Fibroblast of villous mesenchyme (primary cell): ENCODE measurements at places on chromosomes 4 and X. TPM values are rescaled to one million over a fixed set of nuclear protein-coding genes. Genes with fewer than 3 reads are reported as not detected.

The CT45A9 gene
- total RNA-seq, result not detected in 2 replicates

The MTNR1A gene
- not detected in 2 replicates for total RNA-seq

The RAB41 gene
- not detected in 2 replicates for total RNA-seq

The NAP1L2 gene
- total RNA-seq, result under 0.01 TPM in 2 replicates

The RBMXL3 gene
- total RNA-seq, result not detected in 2 replicates

The SCML2 gene
- 0.32 and 1.7 TPM in 2 replicates for total RNA-seq

The ANOS1 gene
- 1.7 and 1.9 TPM in 2 replicates for total RNA-seq

The GAGE2A gene
- not detected in 2 replicates for total RNA-seq

The NEUROG2 gene
- not detected in 2 replicates for total RNA-seq

The APLN gene
- total RNA-seq, result under 0.01 TPM in 2 replicates

The FAM47A gene
- not detected in 2 replicates for total RNA-seq

The RIBC1 gene
- 0.32 and 0.43 TPM in 2 replicates for total RNA-seq

The MAGIX gene
- total RNA-seq, result 1.9 and 2.2 TPM in 2 replicates

The FHIP1A gene
- total RNA-seq, result under 0.01 and 0.32 TPM in 2 replicates

- peak; percentile 96 for DNase-seq
Observed at GRCh38 chr4:110533940-110534339, 58.0 kb downstream of the ENPEP start.

GRCh38 chr4:186676531-186677161 lies 47.0 kb downstream of the FAT1 start:
- peak; percentile 86 for DNase-seq

DNA sequence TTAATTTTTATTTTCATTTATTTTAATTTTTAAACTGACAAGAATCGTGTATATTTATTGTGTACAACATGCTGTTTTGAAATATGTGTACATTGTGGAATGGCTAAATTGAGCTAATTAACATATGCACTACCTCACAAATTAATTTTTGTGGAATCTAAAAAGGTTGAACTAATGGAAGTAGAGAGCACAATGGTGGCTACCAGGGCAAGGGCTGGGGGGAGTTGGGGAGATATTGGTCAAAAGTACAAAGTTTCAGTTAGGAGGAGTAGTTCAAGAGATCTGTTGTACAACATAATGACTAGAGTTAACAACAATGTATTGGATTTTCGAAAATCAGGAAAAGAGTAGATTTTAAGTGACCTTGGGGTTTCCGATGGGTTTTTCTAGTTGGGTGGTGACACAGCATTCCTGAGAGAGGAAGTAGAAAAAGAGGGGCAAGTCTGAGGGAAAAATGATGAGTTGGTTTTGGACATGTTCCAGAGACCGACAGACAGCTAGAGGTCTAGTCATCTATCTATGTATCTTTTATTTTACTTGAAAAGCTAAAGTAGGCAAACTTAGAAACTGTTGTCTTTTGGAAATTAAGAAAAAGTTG lies 23.2 kb downstream of the APOO start:
- peak; percentile 22 for DNase-seq

- no peak for DNase-seq
Observed at GRCh38 chrX:10660171-10660570, 39.8 kb upstream of the MID1 start.

DNA sequence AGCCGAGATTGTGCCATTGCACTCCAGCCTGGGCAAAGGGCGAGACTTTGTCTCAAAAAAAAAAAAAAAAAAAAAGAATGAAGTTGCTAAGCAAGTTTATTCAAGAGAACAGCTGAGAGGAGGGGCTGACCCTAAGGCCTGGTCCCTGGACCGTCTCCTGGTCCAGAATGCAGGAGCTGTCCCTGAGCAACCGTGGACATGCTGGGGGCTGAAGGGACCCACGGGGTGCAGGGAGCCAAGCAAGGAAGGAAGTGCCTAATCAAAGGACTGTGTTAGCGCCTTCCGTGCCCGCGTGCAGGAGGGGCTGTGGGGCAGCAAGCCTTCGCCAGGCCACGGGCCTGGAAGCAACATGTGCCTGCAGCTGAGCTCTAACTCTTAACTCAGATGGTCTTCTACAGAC lies 39.1 kb upstream of the CDKN2AIP start:
- no peak for DNase-seq

GRCh38 chrX:153970357-153971123 lies 1.1 kb downstream of the HCFC1 start:
- peak; percentile 77 for DNase-seq

DNA sequence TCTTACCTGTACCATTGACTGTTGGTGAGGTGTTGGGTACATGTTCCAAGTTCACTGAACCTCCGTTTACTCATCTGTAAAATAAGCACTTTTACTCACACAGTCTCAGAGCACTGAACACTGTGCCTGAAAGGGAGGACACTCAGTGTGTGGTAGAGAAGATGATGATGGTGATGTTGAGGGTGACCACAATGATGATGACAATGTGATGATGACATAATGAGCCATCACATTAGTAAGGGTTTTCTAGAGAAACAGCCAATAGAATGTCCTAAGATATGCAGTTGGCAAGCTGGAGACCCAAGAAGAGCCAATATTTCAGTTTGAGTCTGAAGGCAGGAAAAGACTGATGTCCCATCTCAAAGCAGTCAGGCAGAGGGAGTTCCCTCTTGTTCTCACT lies 315.4 kb upstream of the IGFBP7 start:
- no peak for DNase-seq

DNA sequence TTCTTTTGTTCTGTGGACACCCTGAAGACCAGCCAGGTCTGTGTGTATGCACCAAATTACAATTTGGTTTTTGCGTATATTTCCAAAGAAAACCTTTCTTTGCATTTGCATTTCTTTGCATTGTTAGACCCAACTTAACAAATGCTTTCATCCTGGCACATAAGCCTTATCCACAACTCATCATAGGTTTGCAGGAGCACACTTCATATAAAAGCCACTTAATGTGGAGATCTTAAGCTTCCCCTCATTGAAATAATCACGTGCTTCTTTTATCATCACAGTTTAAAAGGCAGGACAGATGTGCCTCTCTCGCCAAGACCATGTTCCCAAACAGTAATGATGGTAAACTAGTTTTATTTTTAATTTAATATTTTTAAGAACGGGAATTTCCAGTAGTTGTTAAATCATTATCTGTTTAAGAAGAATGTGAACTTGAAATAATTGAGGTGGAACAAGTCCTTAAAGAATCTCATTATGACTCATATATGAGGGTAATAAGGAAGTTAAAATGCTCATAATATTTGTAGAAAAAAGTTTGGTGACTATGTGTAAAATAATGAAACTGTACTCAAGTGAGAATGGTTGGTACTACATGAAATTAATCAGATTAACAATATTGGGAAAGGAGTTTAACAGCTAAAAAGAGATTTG lies 65.5 kb downstream of the GLRA3 start:
- no peak for DNase-seq

DNA sequence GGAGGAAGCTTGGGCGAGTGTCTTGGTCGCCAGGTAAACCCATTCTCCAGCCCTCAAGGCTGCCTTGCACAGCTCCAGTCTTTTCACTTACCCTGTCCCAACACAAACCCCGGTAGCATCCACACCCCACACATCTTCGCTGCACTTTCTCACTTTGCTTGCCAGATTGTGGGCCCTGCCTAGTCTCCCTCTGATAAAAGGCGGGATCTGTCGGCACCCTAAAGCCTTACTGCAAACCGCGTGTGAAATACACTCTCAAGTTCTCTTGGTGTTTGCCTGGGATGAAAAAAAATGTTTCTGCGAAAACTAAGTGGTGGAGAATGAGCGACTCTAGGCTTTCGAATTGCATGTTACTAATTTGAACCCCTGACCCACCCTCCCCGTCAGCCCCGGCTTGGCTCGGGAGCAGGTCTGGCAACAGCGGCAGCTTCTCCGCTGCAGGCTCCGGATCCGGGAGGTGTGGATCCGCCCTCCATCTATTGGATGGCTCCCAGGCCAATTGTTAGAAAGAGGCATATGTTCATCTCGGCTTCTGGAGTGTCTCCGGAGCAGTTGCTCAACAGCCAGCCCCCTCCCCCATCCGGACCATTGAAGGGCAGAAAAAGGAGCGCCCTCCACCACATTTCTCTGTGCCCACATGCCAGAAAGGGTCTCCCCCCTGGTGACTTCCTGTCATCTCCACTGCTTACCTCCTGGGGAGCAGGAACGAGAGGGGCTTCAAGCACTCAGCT lies 3.0 kb upstream of the CITED1 start:
- peak; percentile 66 for DNase-seq

DNA sequence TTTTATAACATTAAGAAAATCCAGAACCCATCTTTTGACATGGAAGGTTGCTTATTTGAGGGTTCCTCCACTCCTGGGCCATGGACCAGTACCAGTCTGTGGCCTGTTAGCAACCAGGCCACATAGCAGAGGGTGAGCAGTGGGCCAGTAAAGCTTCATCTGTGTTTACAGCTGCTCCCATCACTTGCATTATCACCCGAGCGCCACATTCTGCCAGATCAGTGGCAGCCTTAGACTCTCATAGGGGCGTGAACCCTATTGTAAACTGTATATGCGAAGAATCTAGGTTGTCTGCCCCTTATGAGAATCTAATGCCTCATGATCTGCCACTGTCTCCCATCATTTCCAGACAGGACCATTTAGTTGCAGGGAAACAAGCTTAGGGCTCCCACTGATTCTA lies 58.6 kb downstream of the NDST4 start:
- no peak for DNase-seq

- peak; percentile 61 for DNase-seq
Observed at GRCh38 chr4:40710484-40711254, 39.1 kb upstream of the NSUN7 start.

DNA sequence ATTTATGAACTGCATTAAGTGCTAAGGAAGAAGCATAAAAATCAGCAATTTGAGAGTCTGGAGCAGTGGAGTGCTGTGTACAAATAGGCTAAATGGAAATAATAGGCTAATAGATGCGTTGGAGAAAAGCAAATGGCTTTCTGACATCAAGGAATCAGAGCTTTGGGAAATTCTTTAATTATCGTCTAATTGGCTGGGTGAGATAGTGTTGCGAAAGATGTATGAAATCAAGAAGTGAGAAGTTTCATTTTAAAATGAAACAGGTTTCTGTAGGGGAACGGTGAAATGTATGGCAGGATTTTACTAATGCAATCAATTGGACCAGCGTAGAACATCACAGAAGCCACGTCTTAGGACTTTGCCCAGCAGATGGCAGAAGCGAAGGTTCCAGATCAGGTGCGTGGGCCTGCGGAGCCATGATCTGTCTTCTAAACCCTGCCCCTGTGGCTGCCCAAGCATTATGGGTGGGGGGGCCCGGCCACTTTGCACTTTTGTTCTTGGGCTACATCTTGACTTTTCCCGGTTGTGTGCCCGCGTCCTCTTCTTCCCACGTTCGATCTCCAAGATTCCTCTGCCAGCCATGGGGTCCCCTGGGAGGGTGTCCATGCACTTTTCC lies 118.5 kb upstream of the SHISA3 start:
- DNase-seq, result no peak

DNA sequence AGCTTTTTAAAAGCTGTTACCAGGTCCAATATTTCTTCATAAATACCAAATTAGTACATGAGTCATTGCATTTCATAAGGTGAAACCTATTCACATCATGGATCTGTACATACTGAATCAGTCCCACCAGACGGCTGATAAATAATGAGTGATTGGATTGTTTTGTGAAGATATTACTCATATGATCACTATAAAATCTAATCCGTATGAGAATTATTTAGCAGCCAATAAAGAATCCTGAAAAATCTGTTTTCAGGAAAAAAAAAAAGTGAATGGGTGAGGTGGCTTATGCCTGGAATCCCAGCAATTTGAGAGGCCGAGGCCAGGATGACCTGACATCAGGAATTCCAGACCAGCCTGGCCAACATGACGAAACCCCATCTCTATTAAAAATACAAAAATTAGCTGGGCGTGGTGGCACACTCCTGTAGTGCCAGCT lies 438.1 kb downstream of the INPP4B start:
- DNase-seq, result peak; percentile 35

- peak; percentile 9 for DNase-seq
Observed at GRCh38 chr4:113534711-113535110, 226.8 kb downstream of the CAMK2D start.

- DNase-seq, result no peak
Observed at GRCh38 chrX:48938721-48939425, 18.5 kb downstream of the OTUD5 start.

GRCh38 chr4:101596781-101597552 lies 193.6 kb upstream of the BANK1 start:
- no peak for DNase-seq

DNA sequence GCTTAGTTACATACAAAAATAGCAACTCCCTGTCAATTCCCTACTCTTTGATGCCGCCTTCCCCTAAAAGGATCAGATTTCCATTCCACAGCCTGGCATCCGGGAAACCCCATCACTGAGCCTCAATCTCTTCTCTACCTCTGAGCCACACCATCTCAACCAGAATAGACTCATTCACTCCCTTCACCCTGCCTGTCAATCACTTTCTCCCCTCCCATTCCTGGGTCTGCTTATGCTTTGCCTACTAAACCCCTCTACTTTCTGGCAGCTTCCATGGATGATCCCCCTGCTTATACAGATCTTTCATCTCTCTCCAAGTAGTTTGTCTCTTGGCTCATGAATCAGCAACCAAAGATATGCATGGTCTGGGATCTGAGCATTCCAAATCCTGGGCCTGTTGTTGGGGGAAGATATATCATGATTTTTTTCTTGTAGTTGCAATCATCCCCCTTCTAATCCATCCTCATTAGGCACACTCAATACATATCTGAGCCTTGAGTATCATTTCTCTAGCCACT lies 2.6 kb downstream of the AMER1 start:
- peak; percentile 0 for DNase-seq

DNA sequence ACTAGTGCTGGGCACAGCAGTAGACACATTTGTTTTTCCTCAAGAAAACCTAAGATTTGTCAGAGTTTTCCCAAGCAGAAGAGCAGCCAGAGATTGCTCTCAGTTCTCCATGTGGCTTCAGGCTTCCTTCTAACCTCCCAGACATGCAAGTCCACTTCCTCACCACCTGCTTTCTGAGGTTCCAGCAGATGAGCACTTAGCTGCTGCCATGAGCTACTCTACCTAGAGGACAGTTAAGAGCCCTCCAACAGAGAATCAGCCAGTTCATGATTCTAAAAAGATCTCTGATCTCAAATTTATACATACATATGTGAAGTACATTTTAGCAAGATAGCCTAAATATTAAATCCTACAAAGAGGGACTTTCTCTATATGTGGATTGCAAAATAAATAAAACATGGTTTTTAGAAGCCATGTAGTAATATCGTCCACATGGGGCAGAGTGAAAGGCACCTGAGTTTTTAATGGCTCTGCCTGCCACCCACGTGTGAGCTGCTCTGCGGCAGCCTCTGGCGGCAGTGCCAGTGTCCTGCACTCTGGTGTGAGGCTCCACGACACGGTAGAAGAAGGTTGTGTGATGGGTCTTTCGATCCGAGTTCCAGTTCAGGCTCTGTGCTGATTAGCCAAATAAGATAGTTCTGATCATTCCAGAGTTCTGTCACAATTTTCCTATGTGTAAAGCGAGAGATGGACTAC lies 10.3 kb downstream of the CYP4V2 start:
- DNase-seq, result peak; percentile 47

DNA sequence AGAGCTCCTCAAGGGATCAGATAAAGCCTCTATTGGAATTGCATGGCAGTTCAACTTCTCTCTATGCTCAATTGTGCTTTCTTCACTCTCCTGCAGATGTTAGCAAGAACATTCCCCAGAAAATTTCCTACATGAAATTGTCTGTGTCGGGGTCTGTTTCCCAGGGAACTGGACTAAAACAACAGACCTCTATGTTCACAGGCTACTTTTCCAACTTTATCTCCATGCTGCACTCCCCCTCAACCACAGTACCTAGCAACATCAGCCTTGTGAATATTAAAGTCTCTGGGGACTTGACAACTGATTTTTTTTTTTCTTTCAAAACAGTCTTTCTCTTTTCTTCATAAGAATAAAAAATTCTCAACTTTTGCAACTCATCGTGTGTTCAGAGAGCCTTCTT lies 1470.8 kb upstream of the ADGRL3 start:
- DNase-seq, result no peak

GRCh38 chr4:41451961-41452360 lies 86.0 kb upstream of the LIMCH1 start:
- no peak for DNase-seq
